ENCODE measurements at places on chromosomes 2 and 18.

DNA sequence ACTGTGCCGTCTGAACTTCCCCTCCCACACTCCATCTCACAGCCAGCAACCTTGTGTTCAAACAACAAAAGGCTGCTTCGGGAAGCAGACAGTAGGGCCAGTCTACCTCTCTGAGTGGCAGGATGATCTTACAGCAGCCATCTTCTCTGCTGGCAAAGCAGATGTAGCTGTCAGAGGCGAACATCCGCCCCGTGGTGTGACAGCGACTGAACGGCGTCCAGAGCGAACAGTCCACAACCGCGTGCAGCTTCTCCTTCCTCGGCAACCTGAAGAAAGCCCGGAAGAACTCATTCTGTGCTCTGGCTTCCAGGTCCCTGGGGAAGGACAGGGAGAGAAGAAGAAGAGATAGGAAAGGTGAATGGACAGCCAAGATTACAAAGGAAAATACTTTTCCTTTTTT, 38.0 kb downstream of the RPL31 start:
- no peaks in the 10 kb centered on the region for H3K27me3 ChIP-seq
- no peak overlapping the region for H3K4me3 ChIP-seq
- no peaks in the 10 kb centered on the region for H3K36me3 ChIP-seq
- no peak overlapping the region for H3K27ac ChIP-seq
- no peak for DNase-seq

DNA sequence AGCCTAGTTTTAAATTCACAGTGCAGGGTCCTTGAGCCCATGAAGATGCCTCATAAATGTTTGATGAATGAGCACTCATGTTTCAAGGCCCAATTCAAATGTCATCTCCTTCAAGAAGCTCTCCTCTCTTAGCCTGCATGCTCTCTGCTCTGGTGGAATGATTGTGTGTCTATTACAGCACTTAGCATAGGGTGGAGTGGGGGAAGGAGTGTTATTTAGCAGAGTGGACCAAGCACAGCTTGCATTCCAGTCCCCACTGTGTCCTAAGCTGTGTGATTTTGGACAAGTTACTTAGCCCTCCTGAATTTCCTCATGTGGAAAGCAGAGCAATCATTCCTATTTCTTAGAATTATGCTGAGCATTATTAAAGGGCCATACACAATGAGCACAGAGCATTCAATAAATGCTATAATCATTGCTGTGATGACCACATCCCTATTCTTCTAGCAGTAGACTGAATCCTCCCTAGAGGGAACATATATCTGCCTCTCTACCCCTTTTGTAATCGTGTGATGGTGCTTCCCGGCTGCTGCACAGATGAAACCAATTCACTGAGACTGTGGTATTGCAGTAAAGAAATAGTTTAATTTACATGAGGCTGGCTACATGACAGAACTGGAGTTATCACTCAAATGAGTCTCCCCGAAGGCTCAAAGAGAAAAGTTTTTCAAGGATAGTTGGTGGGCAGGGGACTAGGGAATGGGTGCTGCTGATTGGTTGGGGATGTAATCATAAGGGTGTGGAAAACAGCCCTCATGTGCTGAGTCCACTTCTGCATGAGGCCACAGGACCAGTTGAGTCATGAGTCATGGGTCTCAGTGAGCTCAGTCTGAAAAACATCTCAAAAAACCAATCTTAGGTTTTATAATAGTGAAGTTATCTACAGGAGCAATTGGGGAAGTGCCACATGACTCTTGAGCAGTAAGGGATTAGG, 173.4 kb upstream of the NDUFV2 start:
- H3K36me3 ChIP-seq: no peaks in the 10 kb centered on the region
- no peaks in the 10 kb centered on the region for H3K4me1 ChIP-seq
- H3K27me3 ChIP-seq: no peaks in the 10 kb centered on the region
- no peak for DNase-seq

DNA sequence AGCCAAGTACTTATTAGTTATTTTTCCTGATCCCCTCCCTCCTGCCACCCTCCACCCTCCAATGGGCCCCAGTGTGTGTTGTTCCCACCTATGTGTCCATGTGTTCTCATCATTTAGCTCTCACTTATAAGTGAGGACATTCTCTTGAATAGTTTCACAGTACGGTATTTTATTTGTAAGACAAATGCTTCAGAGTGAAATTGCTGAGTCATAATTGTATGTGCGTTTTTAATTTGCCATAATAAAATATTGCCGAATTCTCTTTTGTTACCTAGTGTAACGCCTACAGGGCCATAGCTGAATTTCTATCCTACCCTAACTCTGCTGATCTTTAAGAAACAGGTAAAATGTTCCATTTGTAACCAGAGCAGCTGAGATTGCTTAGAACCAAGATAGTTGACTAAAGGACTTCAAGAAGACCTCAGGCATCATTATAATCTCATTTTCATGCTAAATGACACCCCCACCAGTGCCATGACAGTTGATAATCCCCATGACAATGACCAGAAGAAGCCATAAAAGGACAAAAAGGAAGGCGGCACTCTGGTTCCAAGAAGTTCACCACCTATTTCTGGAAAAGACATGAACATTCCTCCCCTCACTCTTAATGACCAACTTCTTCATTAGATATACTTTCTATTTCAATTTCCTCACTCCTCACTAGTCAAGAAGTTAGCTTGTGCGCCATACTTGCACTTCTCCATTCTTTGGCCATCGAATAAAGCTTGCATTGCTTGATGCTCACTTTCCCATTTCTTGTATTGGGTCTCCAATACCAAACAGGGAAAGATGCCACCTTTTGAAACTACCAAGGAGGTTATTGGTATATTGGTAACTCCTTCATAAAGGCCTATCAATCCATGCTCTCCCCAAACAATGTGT, 18.4 kb downstream of the SCN9A start:
- no peak for DNase-seq
- no peaks in the 10 kb centered on the region for H3K36me3 ChIP-seq
- no peak overlapping the region for H3K27ac ChIP-seq
- no peaks in the 10 kb centered on the region for H3K4me1 ChIP-seq
- H3K27me3 ChIP-seq: no peaks in the 10 kb centered on the region

- DNase-seq: no peak
- H3K36me3 ChIP-seq: no peaks in the 10 kb centered on the region
- H3K27ac ChIP-seq: no peak overlapping the region
- H3K4me3 ChIP-seq: no peak overlapping the region
- no peaks in the 10 kb centered on the region for H3K27me3 ChIP-seq
- no peaks in the 10 kb centered on the region for H3K4me1 ChIP-seq
Measured at GRCh38 chr2:714005-714741, 37.0 kb upstream of the TMEM18 start.

- no peak overlapping the region for H3K4me3 ChIP-seq
- H3K4me1 ChIP-seq: no peaks in the 10 kb centered on the region
- DNase-seq: no peak
- H3K27me3 ChIP-seq: no peaks in the 10 kb centered on the region
- H3K36me3 ChIP-seq: no peaks in the 10 kb centered on the region
- H3K27ac ChIP-seq: no peak overlapping the region
Measured at GRCh38 chr2:2892892-2893291, 484.7 kb downstream of the EIPR1 start.

DNA sequence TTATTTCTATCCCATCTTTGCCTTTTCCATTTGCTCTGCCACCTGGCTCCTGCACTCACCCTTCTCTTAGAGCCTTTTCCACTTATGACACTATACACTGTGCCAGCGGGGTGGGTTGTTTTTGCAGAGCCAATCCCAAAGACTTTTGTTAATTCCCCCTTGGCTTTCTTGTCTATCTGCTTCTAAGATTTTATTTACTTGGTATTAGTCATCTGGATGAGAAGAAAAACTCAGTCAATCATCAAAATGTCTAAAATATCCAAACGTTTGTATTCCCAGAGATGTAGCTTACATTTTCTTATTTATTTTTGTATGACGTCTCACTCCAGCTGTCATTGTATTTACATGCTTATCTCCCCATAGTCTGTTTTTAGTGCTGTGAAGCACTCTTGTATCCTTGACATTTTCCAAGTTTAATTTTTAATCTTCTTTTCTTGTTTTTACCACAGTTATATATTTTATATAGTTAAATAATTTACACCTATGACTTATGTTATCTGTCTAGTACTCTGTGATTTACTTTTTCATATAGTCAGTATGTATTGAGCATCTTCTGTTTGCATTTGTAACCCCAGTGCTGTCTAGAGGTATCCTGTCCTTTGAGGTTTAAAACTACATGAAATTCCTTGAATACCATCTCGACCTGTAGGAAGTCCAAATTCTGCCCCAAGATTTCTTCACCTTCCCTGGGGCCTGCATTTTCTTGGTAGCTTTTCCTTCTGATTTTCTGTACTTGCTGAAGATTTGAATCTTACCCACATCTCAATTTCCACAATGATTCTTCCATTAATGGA, 55.1 kb downstream of the COL4A3 start:
- no peak for DNase-seq
- no peak overlapping the region for H3K4me3 ChIP-seq
- H3K4me1 ChIP-seq: no peaks in the 10 kb centered on the region
- no peaks in the 10 kb centered on the region for H3K27me3 ChIP-seq
- H3K27ac ChIP-seq: no peak overlapping the region

GRCh38 chr2:223972656-223973102, 15.4 kb downstream of the MRPL44 start:
- H3K27ac ChIP-seq: no peak overlapping the region
- H3K4me3 ChIP-seq: no peak overlapping the region
- peaks cover 6% of the 10 kb centered on the region for H3K4me1 ChIP-seq
- H3K36me3 ChIP-seq: peaks cover 5% of the 10 kb centered on the region

GRCh38 chr2:48929571-48930301, 174.2 kb upstream of the LHCGR start:
- H3K27ac ChIP-seq: no peak overlapping the region

- no peaks in the 10 kb centered on the region for H3K36me3 ChIP-seq
- H3K27ac ChIP-seq: peak overlapping the region; percentile 96
- peak; percentile 81 for DNase-seq
- H3K4me1 ChIP-seq: peaks cover 54% of the 10 kb centered on the region
Measured at GRCh38 chr2:173963323-173963816, 1.8 kb downstream of the SP3 start.

DNA sequence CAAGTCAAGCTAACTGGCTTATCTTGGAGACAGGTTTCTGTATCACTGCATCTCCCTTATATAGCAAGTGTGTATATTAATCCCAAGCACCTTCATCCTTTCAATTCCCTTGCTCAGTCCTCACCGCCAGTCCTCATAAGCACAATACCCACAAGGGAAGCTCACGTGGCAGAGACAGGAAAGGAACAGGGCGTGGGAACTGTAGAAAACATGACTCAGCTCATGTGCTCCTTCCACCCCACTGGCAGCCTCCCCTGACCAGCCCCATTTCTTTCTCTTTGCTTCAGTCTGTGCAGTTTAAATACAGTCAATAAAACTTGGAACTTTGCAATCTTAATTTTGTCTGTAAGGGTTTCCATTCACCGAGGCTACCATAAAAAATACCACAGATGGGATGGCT, 36.5 kb upstream of the CDH19 start:
- H3K36me3 ChIP-seq: no peaks in the 10 kb centered on the region
- H3K4me1 ChIP-seq: no peaks in the 10 kb centered on the region
- no peak overlapping the region for H3K4me3 ChIP-seq
- no peak overlapping the region for H3K27ac ChIP-seq
- no peak for DNase-seq

- no peaks in the 10 kb centered on the region for H3K27me3 ChIP-seq
- no peak overlapping the region for H3K27ac ChIP-seq
- no peaks in the 10 kb centered on the region for H3K4me1 ChIP-seq
- H3K36me3 ChIP-seq: no peaks in the 10 kb centered on the region
- no peak for DNase-seq
Measured at GRCh38 chr2:66821168-66821567, 386.2 kb downstream of the MEIS1 start.

DNA sequence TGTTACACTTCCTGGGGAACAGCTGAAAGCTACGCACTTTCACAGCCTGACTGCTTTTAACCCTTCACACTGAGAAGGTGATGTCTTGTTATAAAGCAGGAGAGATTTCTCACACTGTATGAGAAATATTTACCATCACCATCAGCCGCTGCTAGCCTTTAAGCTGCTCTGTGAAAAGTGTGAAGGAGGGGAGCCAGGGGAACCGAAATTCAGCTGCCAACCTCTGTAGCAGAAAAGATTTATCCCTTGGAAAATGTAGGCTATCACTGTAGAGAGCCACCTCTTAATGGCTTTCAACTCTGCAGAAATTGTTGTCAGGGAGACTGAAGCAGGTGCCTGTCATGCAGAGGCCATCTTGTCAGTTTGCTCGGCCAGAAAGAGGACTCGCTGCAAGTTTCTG, 145.3 kb downstream of the SP3 start:
- H3K27me3 ChIP-seq: no peaks in the 10 kb centered on the region
- no peak overlapping the region for H3K27ac ChIP-seq
- DNase-seq: no peak
- no peaks in the 10 kb centered on the region for H3K4me1 ChIP-seq
- H3K36me3 ChIP-seq: no peaks in the 10 kb centered on the region
- H3K4me3 ChIP-seq: no peak overlapping the region

GRCh38 chr2:47999512-47999911, 93.2 kb upstream of the FBXO11 start:
- no peak overlapping the region for H3K4me3 ChIP-seq
- H3K36me3 ChIP-seq: no peaks in the 10 kb centered on the region
- H3K27ac ChIP-seq: no peak overlapping the region

- H3K36me3 ChIP-seq: no peaks in the 10 kb centered on the region
- no peaks in the 10 kb centered on the region for H3K4me1 ChIP-seq
- H3K4me3 ChIP-seq: no peak overlapping the region
- H3K27me3 ChIP-seq: no peaks in the 10 kb centered on the region
- H3K27ac ChIP-seq: no peak overlapping the region
- DNase-seq: no peak
Measured at GRCh38 chr2:198873503-198874471, 584.0 kb downstream of the SATB2 start.

DNA sequence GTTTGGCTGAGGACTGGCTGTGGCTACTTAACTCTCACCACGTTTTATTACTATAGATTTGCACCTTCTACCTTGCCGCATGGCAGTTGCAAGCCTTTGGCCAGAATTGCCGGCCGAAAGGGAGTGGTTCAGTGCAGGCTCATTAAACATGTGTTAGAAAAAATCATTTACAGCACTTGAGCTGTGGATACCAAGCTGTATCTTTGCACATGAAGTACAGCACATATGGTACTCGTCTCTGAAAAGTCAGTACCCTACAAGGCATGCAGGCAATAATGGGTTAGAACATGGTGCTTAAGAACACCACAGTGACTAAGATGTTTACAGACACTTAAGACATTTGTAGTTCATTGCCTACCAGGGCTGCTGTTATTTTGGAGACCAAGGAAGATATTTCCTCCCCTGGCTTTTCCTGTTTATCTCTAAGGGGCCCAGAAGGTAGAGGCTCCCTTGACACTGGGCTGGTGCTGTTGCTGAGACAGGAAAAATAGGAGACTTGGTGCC, 103.1 kb downstream of the ZNF532 start:
- H3K4me3 ChIP-seq: no peak overlapping the region
- no peaks in the 10 kb centered on the region for H3K27me3 ChIP-seq
- DNase-seq: no peak
- no peak overlapping the region for H3K27ac ChIP-seq
- no peaks in the 10 kb centered on the region for H3K4me1 ChIP-seq

DNA sequence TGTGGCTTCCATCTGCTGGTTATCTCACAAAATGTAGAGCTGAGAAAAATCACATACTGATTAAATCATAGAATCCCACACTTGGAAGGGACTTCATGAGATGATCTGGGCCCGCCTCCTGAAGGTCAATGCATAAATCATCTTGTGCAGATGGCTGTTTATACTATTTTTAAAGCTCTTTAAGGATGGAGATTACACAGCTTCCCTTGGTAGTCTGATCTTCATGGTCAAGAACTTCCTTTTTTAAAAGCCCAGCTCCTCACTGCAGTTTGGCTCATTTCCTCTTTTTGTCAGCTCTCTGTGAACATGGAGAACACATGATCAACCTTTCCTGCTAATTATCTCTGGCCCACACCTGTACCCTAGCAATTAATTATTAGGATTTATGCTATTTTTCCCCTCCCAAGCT, 25.9 kb downstream of the GCG start:
- DNase-seq: no peak
- H3K4me3 ChIP-seq: no peak overlapping the region
- no peaks in the 10 kb centered on the region for H3K27me3 ChIP-seq
